Stimulated activated CD8-positive, alpha-beta memory T cell treated with anti-CD3 and anti-CD28 coated beads, Interleukin-7, amount 100 ng/mL, for 48 hours (primary cell): ENCODE measurements at places on chromosomes 6 and 20.

DNA sequence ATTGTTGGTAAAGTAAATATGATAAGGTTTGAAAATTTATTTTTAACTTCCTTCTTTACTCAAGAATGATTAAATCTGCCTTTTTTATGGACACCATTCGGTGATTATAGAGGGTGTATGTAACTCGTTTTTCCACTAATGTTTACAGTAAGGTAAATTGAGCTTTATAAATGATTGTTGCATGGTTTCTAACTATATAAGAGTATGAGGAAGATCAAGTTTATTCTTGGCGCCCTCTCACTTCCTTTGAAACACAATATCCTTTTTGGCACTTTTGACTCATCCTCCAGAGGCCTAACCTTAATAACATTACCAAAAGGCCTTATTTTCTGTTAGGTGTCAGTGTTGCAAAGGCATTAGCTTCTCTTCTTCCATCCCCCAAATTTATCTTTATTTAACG lies 41.8 kb upstream of the MTRF1L start:
- DNase-seq, result no peak

- no peak for DNase-seq
These were observed 96.3 kb downstream of the PRDM1 start for GRCh38 chr6:106182455-106182854.

GRCh38 chr6:137291441-137291840 lies 72.3 kb upstream of the IFNGR1 start:
- DNase-seq, result no peak

- no peak for DNase-seq
These were observed 107.3 kb upstream of the SNX9 start for GRCh38 chr6:157715728-157716164.

DNA sequence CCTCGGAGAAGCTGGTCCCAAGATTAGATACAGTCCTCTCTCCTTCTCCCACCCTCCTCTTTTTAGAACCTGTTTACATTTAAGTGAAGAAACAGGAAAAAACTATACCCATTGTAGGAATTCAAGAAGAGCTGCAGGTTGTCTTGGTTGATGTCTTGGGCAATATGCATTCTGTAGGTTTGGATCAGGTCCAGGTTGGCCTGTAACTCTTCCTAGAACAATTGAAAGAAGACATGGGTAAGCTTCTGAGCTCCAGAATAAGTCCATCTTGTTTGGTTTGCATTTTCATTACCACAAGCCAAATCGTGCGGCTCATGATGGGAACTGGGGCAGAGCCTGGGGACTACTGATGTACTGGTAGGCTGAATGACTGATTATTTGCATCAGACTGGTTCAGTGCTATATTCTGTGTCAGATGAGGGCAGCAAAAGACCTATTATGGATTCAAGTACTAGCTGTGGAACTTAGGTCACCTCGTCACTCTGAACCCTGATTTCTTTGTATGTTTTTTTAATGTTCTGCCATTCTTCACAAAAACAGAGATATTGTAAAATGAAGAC lies 20.3 kb upstream of the SLA2 start:
- no peak for DNase-seq

DNA sequence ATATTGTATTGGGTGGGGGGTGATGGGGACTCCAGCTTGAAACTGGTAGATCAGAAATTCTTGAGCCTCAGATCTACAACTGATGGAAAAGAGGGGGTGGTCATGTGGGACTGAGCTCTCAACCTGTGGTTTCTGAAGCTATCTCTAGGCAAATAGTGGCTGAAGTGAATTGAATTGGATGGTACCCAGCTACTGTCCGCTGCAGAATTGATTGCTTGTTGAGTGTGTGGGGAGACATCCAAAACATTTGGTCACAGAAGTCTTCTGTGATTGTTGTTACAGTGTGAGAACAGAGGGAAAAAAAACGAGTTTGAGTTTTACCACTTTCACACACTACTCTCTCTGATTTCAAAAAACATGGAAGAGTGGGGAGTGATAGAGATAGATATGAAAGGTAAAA lies 14.8 kb downstream of the CDS2 start:
- DNase-seq, result no peak

DNA sequence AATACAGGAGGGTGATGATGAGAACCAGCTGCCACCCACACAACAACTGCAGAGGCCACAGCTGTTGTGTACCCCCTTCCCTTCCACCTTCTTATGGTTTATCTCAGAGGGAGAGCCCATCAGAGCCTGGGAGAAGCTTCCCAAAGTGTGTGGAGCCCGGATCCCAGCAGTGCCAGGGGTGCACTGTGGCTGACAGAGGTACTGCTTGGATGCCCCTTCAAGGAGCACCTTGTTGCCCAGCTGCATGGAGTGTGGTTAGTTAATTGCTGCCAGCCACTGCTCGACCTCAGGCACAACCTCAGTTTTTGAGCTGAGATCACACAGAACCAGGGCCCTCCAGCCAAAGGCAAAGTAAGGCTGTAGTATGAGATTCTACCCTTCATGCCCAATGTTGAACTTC lies 13.0 kb downstream of the PI3 start:
- DNase-seq, result no peak

GRCh38 chr20:2762578-2763131 lies 37.8 kb downstream of the CPXM1 start:
- DNase-seq, result no peak

DNA sequence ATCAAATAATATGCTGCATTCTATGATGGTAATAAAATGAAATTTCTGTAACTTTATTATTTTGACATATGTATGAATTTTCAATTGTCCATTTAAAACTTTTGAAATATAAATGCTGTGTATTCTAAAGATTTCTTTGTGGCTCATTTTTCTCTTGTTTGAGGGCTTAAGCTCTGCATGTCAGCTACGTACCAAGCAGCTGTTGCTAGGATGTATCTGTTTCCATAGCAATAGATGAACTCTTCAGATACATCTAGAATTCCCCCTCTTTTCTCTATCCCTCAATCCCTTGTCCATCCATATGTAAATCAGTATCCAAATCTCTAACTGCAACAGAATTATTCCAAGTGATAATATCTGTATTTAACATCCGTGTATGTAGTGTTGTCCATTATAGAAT lies 76.5 kb upstream of the OPRM1 start:
- no peak for DNase-seq

DNA sequence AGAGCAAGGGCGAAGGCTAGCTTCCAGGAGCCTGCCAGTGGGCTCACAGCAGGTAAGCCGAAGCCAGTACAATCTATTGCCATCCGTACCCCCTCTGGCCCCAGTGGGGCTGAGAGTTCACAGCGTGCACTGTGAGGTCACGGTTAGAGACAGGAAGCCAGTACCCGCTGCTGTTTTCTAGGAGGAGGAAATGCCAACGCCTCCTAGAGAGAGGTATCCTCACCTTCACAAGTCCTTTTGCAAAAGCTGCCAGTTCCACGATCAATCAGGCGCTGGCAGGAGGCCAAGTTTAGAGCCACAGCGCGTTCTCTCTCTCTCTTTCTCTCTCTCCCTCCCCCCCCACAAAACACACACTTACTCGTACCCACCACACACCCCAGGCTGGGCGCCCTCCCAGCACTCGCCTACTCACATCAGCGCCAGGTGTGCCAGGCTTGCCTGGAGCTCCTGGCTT lies 22.5 kb downstream of the COL9A1 start:
- no peak for DNase-seq

DNA sequence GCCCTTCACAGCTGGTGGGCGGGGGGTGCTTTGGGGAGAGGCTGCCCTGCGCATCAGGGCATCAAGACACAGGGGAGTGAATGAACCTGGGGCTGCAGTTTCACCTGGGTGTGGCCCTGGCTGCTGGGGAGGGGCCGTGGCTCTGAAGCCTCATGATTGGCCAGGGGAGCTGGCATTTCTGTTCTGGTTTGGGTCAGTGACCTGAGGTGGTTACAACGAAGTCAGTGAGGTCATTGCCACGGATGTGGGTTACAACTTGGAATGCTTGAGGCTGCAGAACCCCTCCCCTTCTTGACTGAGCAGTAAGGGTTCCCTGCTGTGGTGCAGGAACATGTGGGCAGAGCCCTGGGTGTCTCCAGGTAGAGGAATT lies 3.0 kb downstream of the TCEA2 start:
- DNase-seq, result peak; percentile 72

- no peak for DNase-seq
These were observed 673.7 kb downstream of the HTR1B start for GRCh38 chr6:76789580-76789979.

GRCh38 chr6:161353208-161353613 lies 79.3 kb upstream of the AGPAT4 start:
- no peak for DNase-seq

DNA sequence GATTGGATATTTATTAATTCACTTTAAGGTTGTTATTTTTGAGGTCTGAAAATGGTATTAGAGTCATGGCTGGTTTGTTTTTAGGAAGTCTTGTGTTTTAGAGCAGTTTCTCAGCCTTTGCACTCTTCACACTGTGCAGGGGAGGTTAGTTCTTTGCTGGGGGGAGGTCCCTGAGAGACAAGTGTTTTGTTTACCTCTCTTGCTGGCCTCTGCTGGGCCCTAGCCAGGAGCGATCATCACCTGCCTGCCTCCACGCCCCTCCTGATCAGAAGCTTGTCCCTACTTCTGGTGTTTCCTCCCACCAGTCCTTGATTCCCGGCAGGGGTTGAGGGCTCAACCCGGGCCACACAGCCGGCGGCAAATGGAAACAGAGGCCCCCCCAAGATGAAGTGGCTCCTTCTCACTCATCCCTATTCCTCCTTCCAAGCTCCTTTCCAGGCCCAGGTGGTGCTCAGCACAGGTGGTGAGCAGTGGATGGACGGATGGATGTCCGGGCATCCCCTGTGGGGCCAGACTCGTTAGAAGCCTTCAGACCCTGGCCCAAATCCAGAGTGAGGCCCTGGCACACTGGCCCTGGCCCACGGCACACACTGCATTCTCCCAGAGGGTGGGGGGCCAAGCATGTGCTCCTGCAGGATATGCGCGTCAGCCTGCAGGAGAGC lies 51.3 kb downstream of the GRM4 start:
- DNase-seq, result no peak

GRCh38 chr6:71349976-71350615 lies 61.5 kb downstream of the OGFRL1 start:
- DNase-seq, result no peak

DNA sequence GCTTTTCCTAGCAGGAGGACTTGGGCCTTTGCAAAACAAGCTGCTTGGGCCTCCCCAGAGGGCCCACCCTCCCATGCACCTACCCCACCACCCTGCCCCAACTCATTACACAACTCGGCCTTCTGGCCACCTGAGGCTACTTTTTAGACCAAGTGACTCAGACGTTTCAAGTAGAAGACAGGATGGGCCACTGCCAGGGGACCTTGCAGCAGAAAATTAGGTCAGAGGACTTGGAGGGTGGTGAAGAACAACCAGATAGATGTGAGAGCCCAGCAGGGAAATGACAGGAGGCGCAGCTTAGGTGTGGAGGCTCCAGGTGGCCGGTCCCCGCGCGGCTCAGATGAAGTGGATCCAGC lies 1.4 kb downstream of the PPP1R3D start:
- DNase-seq, result no peak

DNA sequence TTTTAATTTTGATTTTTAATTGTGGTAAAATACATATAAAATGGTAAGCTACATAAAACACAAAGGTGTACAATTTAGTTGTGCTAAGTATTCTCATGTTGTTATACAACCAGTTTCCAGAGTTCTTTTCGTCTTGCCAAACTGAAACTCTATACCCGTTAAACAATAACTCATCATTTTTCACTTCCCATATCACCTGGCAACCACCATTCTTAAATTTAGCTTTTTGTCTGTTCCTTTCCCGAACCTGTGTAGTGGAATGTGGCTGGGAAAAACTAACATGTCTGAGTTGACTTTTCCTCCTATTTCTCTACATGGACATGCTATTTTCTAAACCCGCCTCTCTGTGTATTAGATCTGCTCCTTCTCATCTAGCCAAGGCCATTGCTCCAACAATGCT lies 27.6 kb downstream of the RPRD1B start:
- no peak for DNase-seq

- no peak for DNase-seq
These were observed 76.9 kb downstream of the PLCG1 start for GRCh38 chr20:41214202-41214601.

DNA sequence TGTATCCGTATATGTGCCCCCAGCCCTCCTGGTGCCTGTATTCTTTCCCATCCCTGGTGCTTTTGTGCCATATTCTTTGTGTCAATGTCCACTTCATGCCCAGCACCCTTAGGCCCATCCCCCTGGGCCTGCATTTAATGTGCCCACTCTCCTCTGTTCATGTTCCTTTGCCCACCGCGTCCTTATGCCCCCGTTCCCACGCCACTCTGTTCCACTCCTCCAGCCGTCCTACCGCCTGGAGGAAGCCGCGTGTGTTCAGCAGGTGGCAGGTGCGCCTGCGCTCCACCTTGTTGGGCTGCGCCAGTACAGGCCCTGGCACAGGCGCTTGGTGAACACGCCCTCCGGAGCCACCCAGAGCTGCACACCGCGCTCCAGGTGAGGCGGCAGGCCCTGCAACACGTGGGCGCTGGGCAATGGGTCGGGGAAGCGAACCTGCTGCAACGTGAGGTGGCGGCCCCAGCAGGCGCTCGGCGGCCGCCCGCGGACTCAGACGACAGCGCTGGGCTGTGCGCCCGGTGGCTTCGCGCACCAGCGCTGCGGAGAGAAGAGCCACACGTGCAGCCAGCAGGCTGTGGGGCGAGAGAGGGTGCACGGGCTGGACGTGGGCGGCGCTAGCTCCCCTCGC lies 4.0 kb upstream of the FOXS1 start:
- no peak for DNase-seq

DNA sequence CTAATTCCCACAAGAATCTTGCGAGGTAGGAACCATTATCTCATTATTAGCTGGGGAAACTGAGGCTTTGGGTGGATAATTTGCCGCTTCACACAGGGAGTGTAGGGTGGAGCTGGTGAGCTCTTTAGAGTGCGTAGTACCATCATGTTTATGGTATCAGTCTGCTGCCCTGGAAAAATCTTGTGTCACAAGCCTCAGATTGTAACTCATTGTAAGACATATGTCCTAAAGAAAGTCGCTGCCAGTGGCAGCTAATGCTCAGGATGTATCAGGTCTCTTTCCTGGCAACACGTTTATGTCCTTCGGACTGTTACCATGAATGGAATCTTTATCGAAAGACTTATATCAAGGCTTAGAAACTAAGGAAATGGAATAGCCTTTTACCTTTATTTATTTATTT lies 1.9 kb downstream of the ZFAND3 start:
- no peak for DNase-seq

GRCh38 chr6:36539814-36540568 lies 7.3 kb downstream of the STK38 start:
- no peak for DNase-seq

- DNase-seq, result no peak
These were observed 14.3 kb upstream of the RAB5IF start for GRCh38 chr20:36591281-36591680.

- DNase-seq, result no peak
These were observed 113.9 kb downstream of the EDN1 start for GRCh38 chr6:12403947-12404647.
